Fibroblast of the conjunctiva (primary cell): ENCODE measurements at places on chromosomes 13 and 19.

DNA sequence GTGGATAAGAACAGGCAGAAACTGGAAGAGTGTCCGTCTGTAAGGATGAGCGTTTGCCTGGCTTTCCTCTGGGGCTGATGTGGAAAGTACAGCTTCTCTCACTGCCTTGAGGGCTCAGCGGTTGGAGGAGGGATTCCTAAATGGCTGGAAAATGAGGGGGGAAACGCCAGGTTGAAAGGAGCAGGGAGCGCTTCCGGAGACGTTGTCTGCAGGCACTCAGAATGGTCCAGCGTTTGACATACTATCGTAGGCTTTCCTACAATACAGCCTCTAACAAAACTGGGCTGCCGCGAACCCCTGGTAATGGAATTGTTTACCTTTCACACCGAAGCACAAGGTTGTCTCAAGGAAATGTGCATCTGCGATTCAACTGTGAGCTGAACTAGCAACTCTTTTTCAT is 39.9 kb downstream of the MRPL57 start:
- no peak for DNase-seq

DNA sequence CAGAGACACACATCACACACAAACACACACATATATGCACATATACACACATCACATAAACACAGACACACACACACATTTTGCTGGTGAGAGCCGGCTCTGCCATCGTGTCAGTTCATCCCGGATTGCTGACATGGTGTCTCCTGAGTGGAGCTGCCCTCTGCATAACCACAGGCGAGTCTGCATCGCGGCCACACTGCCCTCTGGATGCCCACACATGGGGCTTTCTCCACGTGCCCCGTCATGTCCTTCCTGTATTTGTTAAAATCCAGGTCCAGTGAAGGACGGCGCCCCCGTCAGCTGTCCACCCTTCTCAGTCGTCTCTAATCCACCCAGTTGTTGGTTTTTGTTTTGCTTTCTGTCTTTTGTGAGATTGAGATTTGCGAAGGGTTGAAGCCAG is 52.6 kb upstream of the F7 start:
- no peak for DNase-seq

DNA sequence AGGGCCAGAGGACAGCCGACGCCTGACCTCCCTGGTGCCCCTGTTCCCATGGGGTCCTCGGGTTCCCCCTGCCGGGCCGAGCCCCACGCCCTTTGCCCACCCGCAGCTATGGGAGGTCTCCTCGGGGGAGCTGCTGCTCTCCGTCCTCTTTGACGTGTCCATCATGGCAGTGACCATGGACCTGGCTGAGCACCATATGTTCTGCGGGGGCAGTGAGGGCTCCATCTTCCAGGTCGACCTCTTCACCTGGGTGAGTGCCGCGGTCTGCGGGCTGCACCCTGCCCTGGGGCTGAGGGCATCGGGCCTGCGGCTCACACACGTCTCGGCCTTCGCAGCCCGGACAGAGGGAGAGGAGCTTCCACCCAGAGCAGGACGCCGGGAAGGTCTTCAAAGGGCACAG is 6.6 kb downstream of the WDR18 start:
- DNase-seq = no peak

- DNase-seq = no peak
Measured at GRCh38 chr19:15374105-15374651, 5.4 kb downstream of the AKAP8 start.

GRCh38 chr13:111846391-111847159 is 220.4 kb upstream of the SOX1 start:
- no peak for DNase-seq

- no peak for DNase-seq
Measured at GRCh38 chr19:530134-531008, 1.2 kb upstream of the CDC34 start.
